Thoracic aorta (tissue), 2 donors: ENCODE measurements at places on chromosomes 3 and 15. TPM values are rescaled to one million over a fixed set of nuclear protein-coding genes. Genes with fewer than 3 reads are reported as not detected.

- H3K4me3 ChIP-seq: no peak overlapping the region
- no peaks in the 10 kb centered on the region for H3K36me3 ChIP-seq
Observed at GRCh38 chr15:85062560-85062959, 80.9 kb downstream of the PDE8A start.

NPAP1 gene
- total RNA-seq: not detected

FBLN2 gene
- 328 TPM for total RNA-seq

SLC12A1 gene
- 0.85 TPM for total RNA-seq

- no peaks in the 10 kb centered on the region for H3K36me3 ChIP-seq
- peak; percentile 58 for DNase-seq
- H3K27ac ChIP-seq: peak overlapping the region; percentile 71
- H3K27me3 ChIP-seq: no peaks in the 10 kb centered on the region
- peaks cover 35% of the 10 kb centered on the region for H3K4me1 ChIP-seq
Observed at GRCh38 chr3:66394753-66395249, 106.0 kb downstream of the LRIG1 start.
